ENCODE measurements at places on chromosomes 11 and 22.

GRCh38 chr11:65489035-65489705, 9.7 kb upstream of the MALAT1 start:
- no peak for DNase-seq

DNA sequence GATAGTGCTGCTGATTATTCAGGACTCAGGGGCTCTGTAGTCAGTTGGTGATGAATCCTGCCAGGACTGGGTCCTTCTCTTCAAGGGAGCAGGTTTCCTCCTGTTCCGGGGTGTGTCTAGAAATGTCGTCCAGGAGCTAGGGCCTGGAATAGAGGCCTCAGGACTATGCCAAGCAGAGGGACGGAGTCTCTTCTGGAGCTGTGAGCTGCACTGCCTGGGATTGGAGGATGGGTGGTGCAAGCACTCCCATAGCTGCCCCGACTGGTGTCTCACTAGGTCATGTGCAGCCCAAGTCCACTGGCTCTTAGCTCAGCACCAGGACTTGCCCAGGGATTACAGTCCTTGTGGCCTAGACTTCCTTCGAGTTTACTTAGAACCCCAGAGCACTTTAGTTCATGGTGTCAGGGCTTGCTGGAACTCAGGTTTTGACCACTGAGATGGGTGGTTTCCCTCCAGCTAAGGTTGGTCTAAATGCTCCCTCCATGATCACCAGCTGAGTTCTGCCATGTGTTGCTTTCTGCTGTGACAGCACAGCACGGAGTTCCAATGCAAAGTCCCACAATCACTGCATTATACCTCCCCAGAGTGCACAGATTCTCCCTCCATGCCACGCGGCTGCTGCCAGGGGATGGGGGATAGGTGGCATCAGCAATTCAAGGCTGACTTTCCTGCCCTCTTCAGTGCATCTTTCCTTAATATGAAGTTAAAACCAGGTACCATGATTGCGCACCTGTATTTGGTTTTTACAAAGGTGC, 42.6 kb upstream of the SHANK2 start:
- no peak for DNase-seq

DNA sequence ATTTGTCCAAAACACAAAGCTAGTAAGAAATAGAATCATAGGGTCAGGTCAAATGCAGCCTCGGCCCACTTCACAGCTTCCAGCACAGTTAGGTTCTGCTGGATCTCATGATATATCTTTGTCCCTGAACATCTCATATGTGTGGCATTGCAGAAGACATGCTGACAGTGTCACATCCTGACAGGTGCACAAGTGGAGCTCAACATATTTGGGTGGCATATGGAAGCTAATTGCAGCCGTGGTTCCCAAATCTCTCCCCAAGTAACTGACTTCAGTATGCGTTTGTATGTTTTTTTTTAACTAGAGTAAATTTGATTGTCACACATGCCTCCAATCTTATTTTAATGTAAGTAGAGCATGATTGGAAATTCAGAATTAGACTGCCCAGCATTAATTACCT, 33.4 kb downstream of the NAV2 start:
- DNase-seq = no peak

DNA sequence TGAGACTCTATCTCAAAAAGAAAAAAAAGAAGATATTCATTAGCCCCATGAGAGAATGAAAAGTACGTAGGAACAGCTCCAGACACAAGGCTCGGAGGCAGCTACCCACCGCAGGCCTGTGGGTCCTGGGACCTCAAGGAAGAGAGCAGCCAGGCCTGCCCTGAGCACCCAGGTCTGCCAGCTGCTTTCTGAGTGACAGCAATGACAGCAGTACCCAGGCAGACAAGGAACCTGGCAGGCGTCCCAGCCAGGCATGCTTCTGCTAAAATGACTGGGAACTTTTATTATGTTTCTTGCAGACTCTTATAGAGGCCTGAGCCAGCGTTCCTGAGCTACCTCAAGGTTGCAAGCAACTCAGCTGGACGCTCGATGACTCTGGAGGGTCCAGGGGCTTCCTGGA, 31.6 kb downstream of the CPT1A start:
- DNase-seq = no peak

- no peak for DNase-seq
Measured at GRCh38 chr11:18277565-18278271, 11.7 kb downstream of the SAA1 start.

DNA sequence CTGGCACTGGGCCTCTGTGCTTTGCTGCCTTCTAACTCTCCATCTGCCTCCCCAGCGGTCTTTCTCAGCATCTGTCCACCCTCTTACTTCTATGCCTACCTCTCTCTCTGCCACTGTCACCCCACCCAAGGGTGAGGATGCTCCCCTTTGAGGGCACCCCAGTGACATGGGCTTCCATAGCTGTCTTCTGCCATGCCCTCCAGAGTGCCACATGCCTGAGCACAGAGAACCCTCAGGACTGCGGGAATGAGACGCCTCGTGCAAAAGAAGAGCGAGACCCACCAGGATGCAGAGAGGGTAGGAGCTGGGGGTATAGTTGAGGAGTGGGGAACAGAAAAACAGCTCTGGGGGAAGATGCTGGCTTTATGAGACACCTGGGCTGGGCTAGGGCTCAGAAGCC, 64.3 kb downstream of the BTG4 start:
- no peak for DNase-seq

- no peak for DNase-seq
Measured at GRCh38 chr22:19884954-19885751, 30.5 kb upstream of the GNB1L start.

Measured in thymus (tissue), 14 donors.